Activated naive CD4-positive, alpha-beta T cell treated with anti-CD3 and anti-CD28 coated beads for 36 hours (primary cell): ENCODE measurements at places on chromosomes 11 and 22.
A peak's percentile ranks its signal among the peaks of the same experiment; 100 is the strongest.

GRCh38 chr11:75851203-75851602 lies 36.2 kb downstream of the UVRAG start:
- no peak for DNase-seq

DNA sequence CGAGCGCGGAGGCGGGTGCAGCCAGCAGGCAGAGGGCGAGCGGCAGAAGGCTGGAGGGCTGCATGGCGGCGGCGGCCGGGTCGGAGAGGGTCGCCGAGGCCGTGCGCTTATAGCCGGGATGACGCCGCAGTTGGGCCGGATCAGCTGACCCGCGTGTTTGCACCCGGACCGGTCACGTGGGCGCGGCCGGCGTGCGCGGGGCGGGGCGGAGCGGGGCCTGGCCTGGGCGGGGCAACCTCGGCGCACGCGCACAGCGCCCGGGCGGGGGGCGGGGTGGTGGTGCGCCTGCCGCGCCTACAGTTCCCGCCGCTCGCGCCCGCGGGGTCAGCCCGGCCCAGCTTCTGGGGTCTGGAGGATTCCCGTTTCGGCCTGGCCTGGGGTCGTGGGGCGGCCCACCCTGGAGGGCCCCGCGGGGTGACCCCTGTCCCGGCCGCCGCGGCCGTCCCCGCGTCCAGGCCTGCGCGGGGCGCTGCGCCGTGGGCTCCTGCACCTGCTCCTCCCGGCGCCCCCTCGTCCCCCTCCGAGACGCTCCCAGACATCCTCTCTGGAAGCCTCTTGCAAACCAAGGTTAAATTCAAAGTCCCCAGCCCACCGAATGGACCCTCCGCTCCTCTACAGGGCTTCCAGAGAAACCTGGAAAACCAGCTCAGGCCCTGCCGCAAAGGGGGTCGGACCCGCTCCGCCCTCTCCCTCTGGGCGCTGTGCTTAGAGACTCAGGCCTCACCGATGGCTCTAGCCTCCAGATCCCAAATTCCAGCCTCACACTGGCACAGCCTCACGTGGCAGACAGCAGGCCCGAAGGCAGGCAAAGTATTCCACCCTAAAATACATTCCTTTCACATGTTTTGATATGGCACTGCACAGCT lies at the start of gene CTSD:
Gene CTSD (minus strand): TSS at position 132 of the 866 bp plus-strand sequence. CDS start 68 bp downstream, at position 64.
- peak; percentile 88 for DNase-seq

GRCh38 chr22:37638391-37639069 lies 939 bp upstream of the SH3BP1 start:
- peak; percentile 45 for DNase-seq

DNA sequence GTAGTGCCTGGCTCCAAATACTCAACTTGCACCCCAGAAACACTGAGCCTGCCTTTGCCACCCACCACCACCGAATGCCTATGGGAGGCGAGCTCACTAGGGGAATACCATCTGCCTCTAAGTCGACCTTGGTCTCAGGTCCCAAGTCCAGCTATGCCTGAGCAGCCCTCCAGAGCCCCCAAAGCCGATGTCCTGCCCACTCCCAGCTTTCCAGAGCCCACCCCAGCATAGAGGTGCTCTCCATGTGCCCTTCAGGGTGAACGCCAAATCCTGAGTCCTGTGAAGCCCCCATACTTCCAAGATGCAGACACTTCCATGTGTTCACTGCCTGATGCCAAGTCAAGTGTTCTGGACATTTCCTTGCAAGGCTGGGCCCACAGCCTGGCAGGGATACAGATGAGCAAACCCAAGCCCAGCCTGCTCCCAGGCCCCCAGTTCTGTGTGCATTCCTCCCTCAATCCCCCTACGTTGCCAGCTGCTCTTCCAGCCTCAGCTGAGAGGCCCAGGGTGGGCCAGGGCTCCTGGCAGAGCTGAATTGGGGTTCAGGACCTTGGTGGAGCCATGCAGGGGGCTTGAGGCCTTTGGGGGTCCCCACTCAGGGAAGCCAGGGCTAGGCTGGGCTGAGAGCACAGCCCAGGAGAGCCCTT lies 2.6 kb upstream of the KMT5B start:
- DNase-seq, result no peak

- no peak for DNase-seq
These were observed 110.0 kb upstream of the PAX6 start for GRCh38 chr11:31921081-31921480.

GRCh38 chr11:73969091-73969490 lies 13.6 kb downstream of the UCP2 start:
- DNase-seq, result no peak

GRCh38 chr11:66497206-66497605 lies 13.2 kb upstream of the BBS1 start:
- DNase-seq, result no peak

DNA sequence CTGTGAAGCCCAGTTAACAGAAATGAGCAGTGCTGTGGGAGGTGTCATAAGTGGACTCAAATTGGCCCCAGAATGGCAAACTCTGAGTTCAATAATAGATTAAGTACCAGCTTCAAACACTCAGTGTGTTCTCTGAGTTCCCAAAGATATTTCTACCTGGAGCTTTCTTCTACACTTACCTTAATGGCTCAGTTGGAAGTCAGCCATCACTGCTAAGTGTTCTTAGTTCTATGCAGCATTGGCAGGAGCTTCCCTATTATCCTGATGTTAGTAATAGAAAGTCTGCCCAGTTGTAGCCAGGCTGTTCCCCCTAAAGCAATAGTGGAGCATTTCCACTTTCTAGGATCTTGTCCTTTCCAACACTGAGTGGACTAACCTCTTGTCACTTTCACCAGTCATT lies 9.7 kb upstream of the PIK3IP1 start:
- no peak for DNase-seq

DNA sequence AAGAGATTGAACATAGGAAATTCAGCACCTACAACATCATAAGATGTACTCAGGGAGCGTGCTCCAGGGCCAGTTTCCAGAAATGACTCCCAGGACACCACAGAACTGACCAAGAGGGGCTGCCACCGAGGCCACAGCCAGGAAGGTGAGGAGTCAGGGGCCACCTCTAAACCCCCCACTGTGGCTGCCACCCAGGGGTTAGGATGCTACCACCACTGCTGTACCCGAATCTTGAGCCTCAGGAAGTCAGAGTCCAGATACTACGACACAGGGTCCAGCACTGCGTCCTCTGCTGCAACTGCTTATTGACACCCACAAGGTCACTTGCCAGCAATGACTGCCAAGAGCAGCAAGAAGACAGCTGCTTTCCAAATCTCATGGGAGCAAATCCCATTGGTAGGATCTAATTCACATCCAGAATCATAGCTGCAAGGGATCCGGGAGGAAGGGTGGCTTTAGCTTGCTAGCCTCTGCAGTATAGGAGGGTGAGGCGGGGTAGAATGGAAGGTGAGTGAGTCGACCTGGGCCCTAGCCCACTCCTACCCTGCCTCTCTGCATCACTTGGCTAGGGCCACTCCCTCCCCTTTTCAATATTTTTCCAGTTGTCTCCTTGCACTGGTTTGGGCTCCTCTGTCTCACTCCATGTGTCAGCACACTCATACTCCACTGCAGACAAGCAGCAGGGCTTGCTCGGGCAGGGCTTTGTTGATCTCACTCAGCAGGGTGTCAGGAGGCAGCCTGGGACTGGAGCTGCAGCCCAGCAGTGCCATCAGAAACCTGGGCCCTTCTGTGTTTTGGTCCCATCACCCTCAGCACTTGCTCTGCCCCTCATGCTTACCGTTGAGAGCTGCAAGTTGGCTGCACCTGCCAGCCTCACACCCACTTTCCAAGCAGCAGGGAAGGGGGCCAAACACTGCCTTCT lies 18.1 kb upstream of the CYTH4 start:
- no peak for DNase-seq

GRCh38 chr11:112016765-112017376 lies 8.3 kb upstream of the DLAT start:
- DNase-seq, result no peak

GRCh38 chr11:42012271-42012670 lies 552.8 kb upstream of the LRRC4C start:
- no peak for DNase-seq

DNA sequence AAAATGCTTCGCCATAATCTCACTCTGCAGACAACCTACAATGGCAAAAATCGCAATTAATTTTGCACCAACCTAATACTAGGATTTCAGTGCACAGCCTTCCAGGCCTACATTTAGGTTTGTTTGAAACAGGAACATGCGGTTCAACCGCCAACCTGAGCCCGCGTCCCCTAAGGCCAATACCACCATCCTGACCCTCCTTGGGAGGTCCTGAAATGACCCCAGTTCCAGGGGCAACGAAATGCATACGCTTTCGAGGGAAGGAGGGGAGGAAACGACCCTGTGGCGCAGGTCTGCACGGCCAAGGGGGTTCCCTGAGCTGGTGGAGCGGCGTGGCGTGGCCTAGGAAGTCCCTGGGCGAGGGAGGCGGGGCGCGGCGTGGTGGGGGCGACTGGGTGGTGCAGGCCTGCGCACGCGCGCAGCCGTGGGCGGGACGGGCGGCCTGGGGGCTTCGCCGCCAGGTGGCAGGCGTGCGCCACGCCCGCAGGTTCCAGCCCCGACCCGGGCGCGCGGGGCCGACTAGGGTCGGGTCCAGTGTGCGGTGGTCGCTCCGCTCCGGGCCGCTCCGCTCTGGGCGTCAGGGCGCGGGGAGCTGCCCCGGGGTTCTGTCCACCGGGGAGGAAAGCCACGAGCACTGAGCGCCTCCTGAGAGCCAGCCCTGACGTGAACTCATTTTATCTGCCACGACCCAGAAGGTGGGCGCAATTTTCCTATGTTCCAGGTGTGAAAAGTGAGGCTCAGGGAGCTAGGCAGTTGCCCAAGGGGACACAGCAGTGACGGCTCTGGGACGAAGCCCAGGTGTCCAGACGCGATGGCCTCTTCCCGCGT lies 94.1 kb downstream of the SWAP70 start:
- peak; percentile 94 for DNase-seq

DNA sequence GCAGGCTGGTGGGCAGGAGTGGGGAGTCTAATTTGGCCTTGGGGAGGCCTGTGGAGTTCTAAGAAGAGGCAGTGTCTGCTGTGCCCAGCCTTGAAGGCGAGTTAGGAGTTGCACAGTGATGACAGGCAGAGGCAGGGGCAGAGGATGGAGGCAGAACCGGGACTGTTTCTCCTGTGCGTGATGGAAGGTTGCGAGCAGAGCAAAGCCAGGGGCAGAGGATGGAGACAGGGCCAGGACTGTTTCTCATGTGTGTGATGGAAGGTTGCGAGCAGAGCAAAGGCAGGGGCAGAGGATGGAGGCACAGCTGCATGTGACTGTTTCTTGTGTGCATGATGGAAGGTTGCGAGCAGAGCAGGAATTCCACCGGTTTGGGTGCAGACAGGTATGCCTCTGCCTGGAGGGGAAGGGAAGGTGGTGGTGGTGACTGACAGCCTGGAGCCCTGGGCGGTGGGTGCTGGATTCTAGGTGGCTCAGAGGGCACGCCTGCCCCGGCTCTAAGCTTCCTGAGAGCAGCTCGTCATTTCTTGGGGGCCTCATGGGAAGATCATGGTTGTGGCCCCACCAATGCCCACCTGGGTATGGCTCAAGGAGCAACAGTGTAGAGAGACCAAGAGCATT lies 8.7 kb downstream of the B4GALNT4 start:
- no peak for DNase-seq

GRCh38 chr11:64654958-64655541 lies 64.0 kb downstream of the SLC22A12 start:
- no peak for DNase-seq

DNA sequence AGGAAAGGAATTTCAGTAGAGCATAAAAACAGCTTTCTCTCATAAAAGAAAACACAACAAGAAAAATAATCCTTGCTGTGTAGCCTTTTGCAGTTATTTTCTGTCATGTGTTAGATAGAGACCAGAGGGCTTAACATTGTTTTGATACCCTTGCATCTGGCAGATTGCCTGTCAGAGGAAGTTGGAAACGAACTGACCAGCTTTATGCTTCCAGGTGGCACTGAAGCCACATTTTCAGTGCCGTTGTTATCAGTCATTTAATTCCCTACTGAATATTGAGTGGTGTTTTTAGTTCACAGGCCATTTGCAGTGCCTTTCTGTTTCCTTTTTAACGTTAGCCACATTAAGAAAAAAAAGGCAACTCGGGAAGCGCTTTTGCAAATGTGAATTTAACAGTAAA lies 21.5 kb upstream of the RAG2 start:
- DNase-seq, result no peak

- no peak for DNase-seq
These were observed 10.2 kb upstream of the SF1 start for GRCh38 chr11:64788321-64789215.

DNA sequence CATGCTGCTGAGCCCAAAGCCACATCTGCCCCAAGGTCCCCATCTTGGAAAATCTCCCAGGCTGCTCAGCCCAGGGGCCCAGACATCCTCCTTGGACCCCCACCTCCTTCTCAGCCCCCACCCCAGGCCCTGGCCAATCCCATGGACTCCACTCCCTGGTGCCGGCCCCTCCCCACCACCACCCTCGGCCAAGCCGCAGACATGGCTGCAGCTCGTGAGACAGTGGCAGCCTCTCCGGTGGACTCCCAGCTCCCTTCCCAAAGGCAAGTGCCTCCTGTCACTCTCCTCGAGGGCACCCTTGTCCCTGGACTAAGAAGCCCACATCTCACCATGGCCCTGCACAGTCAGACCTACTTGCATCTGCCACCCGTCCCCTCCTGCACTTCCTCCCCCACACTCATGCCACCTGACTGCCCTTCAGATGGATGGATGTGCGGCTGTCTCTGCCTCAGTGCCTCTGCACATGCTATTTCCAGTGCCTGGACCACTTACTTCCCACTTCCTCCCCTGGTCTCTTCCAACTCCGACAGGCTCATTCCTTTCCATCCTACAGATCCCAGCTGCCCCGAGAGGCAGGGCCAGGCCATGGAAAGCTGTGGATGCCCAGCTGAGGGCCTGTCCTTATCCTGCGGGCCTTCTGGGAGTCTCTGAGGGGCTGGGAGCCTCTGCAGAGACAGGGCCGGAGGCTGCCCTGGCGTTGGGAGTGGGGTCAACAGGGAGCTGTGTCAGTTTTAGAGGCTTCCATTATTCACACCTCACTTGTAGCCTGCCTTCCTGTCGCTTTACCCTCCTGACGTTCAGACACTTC lies 25.5 kb upstream of the RFPL3 start:
- DNase-seq, result no peak

DNA sequence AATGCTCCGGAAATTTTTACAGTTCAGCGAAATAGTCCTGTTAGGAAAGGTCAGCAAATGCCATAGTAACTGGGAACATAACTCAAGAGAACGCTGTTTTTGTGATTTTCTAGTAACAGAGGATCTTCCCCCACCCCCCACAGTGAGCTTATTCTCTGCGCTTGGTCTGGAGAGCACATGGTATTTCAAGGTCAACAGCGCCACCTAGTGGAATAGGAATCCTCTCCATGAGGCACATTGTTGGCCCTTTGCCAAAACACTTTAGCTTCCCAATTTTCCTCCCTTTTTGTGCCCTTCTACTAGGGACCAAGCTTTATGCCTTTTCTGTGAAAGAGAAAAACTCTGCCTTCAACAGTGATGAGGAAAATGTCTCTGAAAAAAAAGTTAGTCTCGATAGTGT lies 13.2 kb upstream of the OR4C12 start:
- peak; percentile 58 for DNase-seq

DNA sequence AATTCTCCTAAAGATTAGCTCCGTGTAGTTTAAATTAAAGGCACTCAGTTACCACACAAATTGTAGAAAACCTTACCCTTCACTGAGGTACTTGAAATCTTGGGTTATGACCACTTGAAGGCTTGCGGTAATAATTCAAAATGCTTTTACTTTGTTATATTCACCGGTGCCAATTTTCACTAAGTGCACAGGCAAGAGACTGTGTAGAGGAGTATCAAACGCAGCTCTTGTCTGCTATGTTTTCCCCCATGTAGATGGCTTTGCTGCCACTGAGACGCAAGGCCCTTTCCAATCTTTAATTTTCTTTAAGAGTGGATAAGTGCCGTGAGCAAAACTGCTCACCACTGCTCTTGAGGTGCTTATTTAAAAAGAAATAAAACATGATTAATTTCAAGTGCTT lies 155.8 kb downstream of the CADM1 start:
- DNase-seq, result no peak

- DNase-seq, result no peak
These were observed at the start of gene SHANK2 for GRCh38 chr11:71252269-71252769. TSS of gene SHANK2 (minus strand) at chr11:71252577. CDS start at chr11:71147326, 105,251 bp downstream.
